ENCODE measurements at places on chromosomes 7 and 10. TPM values are rescaled to one million over a fixed set of nuclear protein-coding genes. Genes with fewer than 3 reads are reported as not detected.
A peak's percentile ranks its signal among the peaks of the same experiment; 100 is the strongest.

DNA sequence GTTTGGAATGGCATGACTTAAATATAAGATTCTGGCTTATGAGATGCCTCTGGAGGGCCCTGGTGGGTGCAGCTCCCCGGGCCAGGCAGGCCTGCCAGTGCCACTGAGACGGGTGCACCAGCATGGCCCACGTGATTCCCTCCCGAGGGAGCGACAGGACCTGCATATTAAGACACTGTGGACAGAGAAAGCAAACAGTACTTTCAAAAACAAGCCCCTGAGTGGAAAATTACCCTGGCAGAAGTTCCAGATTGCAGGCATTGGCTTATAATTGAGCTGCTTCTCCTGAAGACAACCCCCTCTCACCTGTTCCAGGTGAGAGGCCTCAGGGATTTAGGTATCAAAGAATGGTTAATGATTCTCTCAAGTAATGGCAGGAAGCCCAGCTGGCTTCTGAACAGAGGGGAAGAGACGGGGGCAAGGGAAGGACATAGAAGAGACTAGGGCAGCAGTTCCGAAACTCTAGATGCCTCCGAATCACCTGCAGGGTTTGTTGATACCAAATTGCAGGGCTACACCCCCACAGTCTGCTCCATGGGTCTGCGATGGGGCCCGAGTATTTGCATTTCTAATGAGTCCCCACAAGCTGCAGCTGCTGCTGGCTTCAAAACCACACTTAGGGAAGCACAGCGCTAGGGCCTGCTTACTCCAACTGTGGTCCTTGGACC, 66.0 kb upstream of the DOCK1 start:
- DNase-seq: no peak

GRCh38 chr10:43377424-43377883, 6.0 kb downstream of the FXYD4 start:
- peak; percentile 15 for DNase-seq

- no peak for DNase-seq
Observed at GRCh38 chr10:110758128-110758765, 113.5 kb upstream of the PDCD4 start.

DNA sequence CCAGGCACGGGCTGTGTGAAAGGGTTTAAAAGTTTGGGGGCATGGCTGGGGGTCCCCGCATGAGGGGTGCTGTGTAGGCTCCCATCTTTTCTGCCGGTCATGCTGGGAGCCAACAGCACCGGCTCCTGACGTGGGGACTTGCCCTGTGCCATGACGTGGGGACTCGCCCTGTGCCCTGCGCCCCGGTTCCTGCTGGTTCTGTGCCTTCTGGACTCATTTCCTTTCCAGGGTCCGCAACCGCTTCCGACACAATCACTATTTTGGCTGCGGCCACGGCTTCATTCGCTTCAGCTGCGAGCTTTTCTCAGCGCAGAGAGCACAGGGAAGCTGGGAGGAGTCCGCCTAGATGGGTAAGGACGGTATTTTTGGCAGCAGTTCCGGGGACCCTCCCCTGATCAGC, 7.6 kb upstream of the GIMAP8 start:
- DNase-seq: no peak

DNA sequence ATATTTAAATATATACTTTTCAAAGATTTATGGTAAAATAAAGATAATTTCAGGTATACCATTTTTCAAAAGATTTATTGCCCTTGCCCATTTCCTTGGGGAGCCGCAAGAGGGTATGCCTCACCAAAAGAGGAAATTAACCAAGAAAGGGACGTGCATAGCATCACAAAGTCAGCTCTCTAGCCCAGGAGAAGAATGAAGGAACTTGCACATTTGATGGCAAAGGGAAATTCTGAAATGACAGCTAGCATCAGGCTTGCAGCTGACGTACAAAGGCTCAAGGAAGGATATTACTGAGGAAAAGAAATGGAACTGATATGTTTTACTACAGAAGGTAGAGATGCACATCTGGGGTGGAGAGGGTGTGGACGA, 93.6 kb upstream of the RSU1 start:
- no peak for DNase-seq

DNA sequence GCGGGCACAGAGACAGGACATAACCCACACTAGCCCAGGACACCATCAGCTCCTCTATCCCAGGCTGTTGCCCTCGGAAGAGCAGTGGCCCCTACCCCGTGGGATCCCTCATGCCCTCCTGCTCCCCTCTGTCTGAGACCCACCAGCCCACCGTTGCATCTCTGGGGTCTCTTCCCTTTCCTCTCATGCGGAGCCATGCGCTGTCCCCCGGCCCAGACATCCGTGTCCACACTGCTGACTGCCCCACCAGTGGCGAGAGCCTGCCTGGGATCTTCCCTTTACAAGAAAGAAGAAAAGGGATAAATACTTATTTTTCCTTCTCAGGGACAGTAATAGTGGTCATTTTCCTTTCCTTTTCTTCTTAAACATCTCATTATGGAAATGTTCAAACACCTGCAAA, 115.4 kb downstream of the WDR37 start:
- DNase-seq: no peak

DNA sequence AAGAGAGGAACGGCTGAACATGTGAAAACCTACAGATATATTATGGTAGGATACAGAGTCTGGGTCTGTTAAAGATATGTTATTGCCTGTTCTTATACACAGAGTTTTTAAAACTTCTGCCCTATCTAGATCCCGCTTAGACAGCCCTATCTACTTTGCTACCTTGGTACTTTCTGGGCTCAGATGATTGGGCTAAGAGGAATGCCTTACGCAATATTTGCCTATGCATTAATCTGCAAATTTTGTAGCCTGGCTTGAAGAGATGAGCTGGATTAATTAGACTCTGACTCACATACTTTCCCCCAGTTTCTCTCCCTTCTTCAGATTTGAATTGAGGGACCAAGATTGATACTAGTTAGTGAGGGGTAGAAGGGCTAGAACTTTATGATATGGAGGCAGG, 33.6 kb upstream of the A1CF start:
- no peak for DNase-seq

DNA sequence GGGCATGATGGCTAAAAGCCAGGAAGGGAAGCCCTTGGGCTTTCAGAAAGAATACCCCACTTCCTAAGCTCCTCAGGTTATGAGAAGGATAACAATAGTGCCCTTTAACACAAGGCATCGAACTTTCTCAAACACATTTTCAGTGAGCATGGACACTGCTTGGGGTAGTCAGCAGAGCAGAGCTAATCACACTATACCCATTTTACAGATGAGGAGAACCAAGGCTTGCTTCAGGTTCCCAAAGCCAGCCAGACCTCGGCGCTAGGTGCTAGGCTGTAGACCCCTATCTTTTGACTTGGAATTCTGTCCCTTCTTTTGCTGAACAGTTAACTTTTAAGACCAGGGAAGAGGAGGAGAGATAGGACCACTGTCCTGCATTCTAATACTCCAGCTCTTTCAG, 1.8 kb downstream of the NEURL1 start:
- DNase-seq: no peak

Gene MSRB2
- polyA plus RNA-seq: 42.3 TPM

Gene ACHE
- 2.1 TPM for polyA plus RNA-seq

Gene GARIN1A
- polyA plus RNA-seq: 1.2 TPM

Gene PARD3
- polyA plus RNA-seq: 38.9 TPM

Gene FLNC
- 43.7 TPM for polyA plus RNA-seq

Measured in SK-N-SH (cell line).